Tongue (tissue), 3 donors: ENCODE measurements at places on chromosomes 16 and 17.

- peak; percentile 81 for DNase-seq
Measured at GRCh38 chr16:534135-534534, 6.6 kb downstream of the CAPN15 start.

DNA sequence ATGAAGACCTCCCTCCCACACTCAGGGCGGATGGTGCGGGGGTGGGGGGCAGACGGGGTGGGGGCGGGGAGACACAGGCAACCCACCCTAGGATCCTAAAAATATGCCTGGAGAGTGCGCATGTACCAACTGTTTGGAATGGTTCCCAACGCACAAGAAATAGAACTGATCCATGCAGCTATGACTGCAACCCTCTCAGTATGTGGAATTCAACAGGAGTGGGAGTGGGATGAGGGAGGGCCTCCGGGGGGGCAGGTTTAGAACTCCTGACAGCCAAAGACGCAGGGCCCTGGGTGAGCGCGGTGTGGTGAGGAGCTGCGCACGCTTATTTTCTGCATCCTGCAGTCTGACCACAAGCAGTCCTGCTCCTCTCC is 1.1 kb upstream of the P2RX5 start:
- peak; percentile 79 for DNase-seq

DNA sequence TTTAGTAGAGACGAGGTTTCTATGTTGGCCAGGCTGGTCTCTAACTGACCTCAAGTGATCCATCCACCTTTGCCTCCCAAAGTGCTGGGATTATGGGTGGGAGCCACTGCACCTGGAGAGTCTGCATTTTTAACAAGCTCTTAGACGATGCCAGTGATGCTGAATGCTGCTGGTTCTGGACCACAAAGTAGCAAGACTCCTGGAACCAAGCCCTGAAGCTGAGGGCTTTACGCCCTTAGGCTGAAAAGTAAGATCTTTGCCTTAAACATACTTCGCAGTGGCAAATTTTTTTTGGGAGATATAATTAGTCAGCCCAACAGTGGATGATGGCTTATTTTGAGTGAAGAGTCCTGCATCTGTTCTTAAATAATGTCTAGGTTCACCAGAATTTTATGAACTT is 14.0 kb downstream of the METTL9 start:
- no peak for DNase-seq

GRCh38 chr16:47366228-47366627 is 94.6 kb downstream of the ITFG1 start:
- DNase-seq, result no peak

DNA sequence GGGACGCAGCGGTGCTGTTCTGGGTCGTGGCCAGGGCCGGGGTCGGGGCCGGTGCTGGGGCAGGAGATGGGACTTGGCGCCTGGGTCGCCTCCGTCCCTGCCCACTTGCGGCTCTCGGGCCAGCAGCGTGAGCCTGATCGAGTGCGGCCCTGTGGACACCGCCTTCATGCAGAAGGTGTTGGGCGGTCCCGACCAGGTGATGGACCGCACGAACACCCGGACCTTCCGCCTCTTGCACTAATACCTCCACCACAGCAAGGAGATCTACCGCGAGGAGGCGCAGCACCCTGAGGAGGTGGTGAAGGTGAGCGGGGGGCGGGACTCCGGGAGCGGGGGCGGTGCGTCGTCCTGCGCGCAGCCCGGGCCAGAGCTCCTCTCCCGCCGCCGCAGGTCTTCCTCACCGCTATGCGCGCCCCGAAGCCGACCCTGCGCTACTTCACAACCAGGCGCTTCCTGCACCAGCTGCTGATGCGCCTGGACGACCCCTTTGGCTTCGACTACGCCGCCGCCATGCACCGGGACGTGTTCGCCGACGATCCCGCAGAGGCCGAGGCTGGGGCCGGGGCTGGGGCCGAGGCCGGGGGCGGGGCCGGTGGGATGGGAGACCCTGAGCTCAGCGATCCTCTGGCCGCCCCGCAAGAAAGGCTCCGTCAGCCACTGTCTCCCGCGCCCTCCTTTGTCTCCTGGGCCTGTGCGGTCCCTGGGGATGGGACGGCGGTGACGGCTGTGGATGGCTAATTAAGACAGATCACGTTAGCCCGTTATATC is 4.5 kb upstream of the HSD17B1 start:
- peak; percentile 75 for DNase-seq

DNA sequence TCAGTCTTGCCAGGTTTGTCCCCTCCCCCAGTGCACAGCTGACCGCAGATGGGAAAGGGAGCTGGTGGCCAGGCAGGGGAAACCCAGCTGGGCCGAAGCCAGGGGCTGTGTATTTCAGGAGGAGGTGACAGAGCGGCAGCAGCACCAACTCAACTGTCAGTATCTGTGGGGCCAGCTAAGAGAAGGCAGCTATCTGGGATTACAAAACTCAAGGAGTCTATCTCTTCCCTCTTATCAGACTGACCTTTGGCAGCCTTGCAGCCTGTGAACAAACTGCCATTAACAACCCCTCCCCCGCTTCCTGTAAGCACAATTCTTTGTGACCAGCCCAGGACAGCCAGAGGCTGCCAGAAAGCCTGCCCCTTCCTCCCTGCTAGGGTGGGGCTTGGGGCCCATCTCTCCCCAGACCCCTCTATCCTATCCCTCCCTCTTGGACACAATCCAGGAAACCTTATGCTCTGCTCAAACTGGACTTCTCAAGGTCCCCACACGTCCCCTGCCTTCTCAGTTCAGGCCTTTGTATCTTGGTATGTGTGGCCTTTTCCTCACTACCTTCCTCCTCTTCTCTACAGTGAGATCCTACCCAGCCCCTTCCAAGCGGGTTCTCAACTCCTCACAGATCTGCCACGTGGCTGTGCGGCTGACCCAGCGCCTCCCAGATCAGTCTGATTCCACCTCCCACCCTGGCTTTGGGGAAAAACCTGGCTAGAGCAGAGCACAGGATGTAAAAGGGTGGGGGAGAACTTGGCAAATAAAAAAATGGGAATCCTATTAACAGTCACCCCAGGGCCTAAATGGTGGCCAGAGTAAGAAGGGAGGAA is 10.5 kb downstream of the ST3GAL2 start:
- peak; percentile 97 for DNase-seq

DNA sequence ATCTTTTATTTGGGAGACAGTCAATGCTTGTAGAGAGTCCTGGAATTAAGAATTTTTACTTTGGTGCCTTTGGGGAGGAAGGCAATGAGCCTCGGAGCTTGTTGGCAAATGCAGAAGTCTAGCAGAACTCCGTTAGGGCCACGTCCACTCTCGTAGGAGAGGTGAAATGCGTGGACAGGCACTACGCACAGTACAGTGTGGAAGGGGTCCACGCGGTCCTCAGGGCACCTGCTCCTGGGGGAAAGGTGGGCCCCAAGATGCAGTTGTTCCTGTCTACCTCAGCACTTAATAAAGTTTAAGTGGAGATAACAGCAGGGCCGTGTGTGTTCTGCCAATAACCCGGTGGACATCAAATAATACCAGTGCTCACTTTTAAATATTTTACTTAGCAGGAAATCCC is 1.8 kb downstream of the RAB11FIP3 start:
- no peak for DNase-seq

DNA sequence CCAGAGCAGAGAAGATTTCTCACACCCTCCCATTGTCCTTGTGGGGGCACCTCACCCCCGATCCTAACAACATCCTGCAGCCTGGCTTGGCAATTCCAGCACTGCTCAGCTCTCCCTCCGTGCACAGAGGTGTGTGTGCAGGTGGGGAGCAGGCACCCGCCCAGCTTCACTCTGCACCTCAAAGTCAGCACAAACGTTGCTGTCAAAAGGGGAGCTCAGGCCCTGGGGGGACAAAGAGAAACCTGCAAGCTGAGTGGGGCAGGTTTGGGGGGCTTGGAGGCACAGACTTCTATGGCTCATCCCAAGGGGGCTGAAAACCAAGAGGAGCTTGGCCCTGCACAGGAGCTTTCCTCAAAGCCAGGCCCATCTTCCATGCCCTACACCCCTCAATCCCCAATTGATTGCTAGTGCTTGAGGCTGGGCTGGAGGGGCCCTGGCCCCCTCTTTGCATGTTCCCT is 231.9 kb upstream of the TNRC6C start:
- DNase-seq, result no peak

DNA sequence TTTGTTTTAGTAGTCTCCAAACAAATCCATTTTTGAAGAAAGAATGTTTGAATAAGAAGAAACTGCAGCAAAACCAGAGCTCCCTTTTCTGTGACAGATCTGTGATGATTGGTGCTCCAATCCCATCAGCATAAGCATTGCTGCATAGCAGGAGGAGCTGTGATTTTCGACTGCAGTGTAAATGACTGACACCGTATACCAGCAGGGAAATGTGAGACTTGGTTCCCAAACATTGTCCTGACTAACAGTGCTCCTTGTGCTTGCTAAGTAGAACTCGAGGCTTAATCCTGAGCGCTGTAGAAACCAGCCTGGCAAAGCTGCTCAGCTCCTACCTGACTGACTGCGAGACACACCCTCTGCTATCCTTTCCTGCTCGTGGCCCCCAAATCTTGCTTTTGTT is 57.2 kb downstream of the NUP93 start:
- DNase-seq, result peak; percentile 43

DNA sequence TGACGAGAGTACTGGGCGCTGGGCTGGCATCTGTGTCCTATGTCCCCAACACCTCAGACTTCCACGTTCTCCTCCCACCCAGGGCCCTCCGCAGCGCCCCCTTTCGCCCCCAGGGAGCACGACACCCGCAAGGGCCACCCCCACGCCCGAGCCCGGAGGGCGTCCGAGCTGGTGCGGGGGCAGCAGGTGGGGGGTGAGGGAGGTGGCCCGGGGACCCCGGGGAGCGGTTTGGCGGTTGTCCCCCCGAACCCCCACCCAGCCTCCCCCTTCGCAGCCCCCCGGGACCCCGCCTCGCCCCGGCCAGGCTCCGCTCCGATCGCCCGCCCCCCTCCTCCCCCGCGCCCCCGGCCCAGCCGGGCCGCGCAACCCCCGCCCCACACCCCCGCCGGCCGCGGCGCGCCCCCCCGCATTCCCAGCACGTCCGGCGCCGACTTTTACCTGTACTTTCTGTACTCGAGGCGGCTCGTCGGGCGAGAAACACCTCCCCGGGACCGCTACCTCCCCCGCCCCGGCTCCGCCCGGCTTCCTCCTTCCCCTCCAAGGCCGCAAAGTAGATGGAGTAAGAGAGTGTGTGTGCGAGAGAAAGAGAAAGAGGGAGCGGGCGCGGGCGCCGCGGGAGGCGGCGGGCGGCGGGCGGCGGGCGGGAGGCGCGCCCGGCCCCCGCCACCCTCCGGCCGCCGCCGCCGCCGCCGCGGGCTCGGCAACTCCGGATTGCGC is 901 bp downstream of the CDYL2 start:
- peak; percentile 22 for DNase-seq

DNA sequence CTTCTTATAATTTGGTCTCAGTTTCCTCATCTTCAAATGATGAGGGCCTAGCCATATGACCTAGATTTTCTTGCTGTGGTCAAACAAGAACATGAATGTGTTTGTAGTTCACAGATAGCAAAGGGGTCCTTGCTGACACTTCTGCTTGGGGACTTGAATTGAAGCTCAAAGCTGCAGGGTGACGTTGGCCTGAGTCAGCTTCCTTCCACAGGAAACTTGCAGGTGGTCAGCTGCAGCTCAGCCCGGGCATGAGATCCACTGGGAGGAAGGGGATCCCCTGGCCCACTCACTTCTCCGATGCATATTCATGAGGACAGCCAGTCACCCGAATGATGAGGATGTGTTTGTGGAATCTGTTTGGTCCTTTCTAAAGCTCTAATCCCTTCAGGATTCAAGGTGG is 42.6 kb upstream of the AXIN2 start:
- DNase-seq, result no peak

DNA sequence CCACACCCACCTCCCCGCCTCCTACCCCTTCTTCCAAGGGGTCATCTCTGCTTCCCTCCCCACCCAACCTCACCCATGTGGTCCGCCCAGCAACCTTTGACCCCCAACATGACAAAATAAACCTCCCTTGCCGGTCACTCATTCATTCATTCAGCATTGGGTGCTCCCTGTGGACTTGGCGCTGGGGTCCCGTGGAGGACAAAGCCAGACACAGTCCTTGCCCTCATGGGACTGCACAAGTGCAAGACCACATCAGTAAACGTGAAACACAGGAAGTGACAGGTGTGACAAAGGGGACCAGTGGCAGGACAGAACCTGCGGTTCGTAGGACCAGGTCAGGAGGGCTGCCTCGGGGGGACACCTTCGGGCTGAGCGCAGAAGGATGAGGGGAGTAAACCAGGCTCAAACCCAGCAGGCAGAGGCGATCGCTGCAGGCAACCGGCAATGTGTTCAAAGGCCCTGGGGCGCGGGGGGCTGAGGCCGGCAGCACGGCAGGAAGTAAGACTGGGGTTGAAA is 185.4 kb downstream of the SEC14L1 start:
- no peak for DNase-seq

- DNase-seq, result no peak
Measured at GRCh38 chr16:84740596-84741116, 40.9 kb downstream of the USP10 start.

GRCh38 chr17:35668802-35669201 is 62.6 kb upstream of the RASL10B start:
- no peak for DNase-seq

GRCh38 chr16:3458852-3459361 is 15.4 kb downstream of the NAA60 start:
- DNase-seq, result peak; percentile 23
